ENCODE measurements at places on chromosomes 6 and 20.

- DNase-seq = peak; percentile 64
Observed at GRCh38 chr6:106110164-106110826, 24.2 kb downstream of the PRDM1 start.

GRCh38 chr6:131549811-131550210 lies 23.2 kb upstream of the ARG1 start:
- no peak for DNase-seq

DNA sequence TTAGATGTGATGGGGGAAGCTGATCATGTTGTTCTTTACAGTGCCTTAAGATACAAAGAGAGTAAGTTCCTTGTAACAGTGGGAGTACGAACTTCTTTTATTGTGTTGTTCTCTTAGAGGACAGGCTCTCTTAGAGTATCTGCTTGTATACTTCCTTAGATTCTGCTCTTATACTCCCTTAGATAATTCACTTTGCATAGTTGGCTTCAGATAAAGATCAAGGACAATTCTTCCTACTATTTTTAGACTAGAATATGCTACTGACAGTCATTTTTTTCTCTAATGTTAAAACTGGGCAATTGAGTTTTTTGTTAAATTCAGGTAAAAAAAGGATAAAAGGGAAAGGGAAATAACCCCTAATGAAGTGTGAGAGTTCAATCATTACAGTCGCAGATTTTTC lies 138.7 kb downstream of the MYB start:
- no peak for DNase-seq

DNA sequence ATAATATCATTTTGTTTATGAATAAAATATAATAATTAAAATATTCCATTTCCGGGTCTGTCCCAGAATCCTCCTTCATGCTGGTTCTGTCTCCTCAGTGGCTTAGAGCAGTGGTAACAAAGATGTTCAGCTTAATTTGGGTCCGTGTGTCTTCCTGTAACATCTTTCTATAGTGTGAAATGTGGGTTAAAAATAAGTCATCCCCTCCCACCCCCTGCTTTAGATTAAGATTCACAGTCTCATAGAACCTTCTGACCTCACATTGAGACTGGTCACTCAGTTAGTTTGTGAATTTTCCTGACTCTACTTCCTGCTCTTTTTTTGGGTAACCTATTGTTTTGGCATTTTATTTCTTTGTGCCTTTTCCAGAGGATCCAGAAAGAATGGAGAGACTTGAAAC lies 55.2 kb downstream of the SLX4IP start:
- no peak for DNase-seq

DNA sequence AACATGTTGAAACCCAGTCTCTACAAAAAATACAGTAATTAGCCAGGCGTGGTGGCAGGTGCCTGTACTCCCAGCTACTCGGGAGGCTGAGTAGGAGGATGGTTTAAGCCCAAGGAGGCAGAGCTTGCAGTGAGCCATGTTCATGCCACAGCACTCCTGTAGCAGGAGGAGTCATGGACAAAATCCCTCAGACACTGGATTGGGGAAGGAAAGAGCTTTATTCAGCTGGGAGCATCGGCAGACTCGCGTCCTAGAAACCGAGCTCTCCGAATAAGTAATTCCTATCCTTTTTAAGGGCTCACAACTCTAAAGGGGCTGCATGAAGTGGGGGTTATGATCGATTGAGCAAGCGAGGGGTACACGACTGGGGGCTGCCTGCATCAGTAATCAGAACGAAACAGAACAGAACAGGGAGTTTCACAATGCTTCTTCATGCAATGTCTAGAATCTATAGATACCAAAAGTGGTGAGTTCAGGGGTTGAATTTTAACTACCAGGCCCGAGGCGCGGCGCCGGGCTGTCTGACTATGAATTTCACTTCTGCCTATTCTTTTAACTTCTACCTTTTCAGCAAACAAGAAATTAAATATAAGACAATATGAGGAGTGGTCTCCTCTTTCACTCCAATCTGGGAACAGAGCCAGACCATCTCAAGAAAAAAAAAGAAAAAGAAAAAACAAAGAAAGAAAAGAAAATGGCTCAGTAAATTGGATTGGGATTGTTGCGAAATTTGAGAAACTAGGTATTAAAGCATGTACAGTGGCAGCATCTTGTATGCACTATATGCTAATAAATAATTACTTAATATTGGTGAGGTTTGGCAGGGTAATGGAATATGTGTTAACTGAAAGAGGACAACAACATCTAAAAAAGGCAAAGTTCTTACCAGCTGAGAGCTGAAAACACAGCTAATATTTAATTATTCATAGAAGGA lies 23.6 kb downstream of the HMGN4 start:
- DNase-seq = no peak

DNA sequence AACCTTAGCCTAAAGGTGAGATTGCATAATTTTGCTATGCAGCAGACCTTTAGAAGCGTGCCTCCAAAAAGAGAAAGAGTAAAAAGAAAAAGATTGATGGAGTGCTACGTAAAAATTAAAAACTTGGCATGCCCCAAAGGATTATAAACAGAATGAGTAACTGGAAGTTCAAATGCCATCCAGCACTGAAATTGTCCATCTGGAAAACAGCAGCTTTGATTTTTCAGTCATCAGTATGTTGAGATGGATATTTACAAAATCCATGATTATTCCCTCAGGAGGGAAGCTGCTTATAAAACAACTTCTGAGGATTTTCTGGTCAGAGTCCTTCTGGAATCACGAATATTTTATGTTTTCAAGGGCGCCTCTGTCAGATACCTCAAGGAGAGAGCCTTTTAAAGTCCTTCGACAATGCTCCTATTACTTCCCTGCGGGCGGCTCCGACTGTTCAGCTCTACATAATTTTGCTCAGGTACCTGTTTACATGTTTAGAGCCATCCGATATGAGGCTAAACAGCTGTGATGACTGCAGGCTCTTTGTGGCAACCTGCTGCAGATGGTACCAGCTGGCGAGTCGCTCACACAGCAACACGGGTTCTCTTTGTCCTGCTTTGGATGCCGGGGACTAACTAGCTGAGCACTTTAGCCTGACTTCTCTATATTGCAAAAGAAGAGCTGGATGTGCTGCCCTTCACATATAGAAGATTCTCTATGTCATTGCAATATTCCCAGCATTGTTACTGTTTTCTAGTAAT lies 83.3 kb downstream of the RCAN2 start:
- no peak for DNase-seq

- DNase-seq = peak; percentile 3
Observed at GRCh38 chr6:90216072-90216977, 80.3 kb downstream of the BACH2 start.

- DNase-seq = peak; percentile 25
Observed at GRCh38 chr6:28969129-28969528, 36.0 kb downstream of the ZNF311 start.

Measured in DMS53 (cell line).